ENCODE measurements at places on chromosomes 12 and 14.
A peak's percentile ranks its signal among the peaks of the same experiment; 100 is the strongest.

DNA sequence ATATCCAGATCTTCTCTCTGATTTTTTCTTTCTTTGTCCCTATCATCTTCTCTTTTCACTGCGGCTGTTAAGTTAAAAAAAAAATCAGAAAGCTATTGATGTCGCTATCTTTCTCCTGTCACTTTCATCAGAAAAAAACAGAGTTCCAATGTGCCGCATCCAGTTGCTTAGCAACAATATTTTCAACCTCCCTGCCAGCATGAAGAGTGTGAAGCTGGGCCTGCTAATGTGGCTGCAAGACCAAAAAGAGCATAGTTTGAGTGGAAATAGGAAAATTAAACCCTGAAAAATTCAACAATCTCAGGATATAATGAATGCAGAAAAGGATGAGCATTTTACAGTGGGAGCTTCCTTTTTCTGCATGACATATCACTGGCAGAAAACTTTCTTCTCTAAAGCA is 1025.4 kb upstream of the LRFN5 start:
- no peak for DNase-seq

DNA sequence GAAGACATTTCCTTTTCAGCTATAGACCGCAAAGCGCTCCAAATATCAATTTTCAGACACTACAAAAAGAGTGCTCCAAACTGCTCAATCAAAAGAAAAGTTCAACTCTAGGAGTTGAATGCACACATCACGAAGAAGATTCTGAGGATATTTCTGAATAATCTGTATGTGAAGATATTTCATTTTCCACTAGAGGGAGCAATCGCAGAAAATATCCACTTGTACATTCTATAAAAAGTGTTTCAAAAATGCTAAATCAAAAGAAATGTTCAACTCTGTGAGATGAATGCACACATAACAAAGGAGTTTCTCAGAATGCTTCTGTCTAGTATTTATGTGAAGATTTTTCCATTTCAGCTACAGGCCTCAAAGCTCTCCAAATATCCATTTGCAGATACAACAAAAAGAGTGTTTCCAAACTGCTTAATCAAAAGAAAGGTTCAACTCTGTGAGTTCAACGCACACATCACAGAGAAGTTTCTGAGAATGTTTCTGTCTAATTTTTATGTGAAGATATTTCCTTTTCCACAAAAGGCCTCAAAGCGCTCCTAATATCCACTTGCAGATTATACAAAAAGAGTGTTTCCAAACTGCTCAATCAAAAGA is 643.8 kb upstream of the ALG10B start:
- DNase-seq = no peak

DNA sequence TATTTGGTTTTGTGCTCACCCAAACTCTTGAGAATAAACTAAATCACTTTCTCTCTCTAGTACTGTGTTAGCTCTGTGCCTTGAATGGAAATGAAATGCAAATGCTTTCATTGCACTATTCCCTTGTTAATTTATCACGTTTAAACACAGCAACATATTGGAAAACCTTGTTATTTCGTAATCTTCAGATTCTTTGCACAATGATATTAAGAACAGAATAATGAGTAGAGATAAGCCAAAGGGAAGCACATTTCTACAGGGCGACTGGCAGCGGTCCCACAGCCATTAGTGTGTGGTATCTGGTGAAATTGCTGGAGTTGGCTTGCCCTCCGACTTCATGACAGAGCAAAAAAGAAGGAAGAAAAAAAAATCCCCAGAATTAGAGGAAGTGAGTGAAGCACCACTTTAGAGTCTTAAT is 166.1 kb upstream of the E2F7 start:
- DNase-seq = no peak

- DNase-seq = no peak
These were observed 356 bp downstream of the OR4Q2 start for GRCh38 chr14:20002319-20002718.

GRCh38 chr12:19409376-19409775 is 29.9 kb upstream of the AEBP2 start:
- DNase-seq = no peak

- no peak for DNase-seq
These were observed 510 bp downstream of the EIF2S1 start for GRCh38 chr14:67360470-67361206.

DNA sequence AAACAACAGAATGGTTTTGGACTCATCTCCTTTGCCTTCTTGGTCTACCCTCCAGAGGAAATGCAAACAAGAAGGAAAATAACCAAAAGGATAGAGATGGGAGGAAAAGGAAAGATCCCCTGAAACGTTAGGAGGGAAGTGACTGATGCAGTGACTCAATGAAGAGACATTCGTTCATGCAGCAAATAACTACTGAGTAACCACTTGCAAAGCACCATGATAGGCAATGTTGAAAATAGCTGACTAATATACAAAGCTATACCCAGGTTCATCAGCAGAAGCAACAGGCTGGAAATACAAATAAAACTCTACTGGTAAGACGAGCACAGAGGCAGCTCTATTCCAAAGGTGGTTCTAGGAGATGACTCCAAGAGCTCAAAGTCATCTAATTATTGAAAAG is 41.8 kb downstream of the R3HDM2 start:
- DNase-seq = peak; percentile 41

GRCh38 chr12:15411842-15412241 is 89.5 kb downstream of the PTPRO start:
- no peak for DNase-seq

DNA sequence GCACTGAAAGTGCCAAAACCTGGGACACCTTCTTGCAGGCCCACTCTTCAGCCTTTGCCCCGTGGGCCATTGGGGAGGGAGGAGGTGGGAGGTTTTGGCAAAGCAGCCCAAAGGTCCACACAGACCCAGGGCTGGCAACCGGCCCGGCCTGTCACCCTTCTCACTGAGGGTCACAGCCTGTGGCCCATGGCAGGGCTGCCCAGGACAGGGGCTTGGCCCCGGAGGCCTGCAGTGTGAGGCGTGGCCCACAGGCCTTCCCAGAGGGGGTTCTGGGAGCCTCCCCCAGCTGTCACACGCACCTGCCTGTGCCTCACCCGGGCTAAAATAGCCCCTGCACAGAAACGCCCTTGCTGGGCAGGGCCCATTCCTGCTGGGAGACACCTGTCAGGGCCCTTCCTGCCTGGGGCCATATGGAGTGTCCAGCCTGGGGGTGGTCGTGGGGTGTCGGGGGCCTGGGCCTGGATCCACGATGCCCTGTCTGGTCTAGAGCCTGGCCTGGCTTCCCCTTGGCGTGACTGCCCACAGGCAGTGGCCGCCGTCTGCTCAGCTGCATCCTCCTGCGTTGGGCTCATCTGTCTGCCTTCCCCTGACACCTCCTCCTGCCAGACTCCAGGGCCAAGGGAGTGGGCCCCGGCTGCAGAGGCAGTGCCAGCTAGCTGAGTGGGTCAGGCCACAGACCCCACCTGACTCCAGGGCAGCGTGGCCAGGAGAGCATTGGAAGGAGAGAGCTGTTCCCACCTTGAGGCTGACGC is 19.2 kb downstream of the PACS2 start:
- no peak for DNase-seq

DNA sequence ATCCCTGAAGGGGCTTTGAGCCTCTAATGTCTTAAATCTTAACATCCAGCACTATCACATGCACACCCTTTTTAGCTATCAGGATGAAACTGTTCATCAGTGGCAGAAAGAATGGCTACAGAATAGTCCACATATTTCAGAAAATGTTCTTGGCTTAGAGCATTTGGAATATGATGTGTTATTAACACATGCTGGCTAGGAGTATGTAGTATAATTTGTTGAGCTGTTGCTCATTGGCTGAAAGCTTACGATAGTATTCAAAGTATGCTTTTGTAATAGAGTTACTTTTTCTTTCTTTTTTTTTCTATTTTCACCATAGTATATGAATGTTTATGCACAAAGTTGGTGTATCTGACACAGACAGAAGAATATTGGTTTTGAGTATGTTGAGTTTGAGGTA is 55.1 kb downstream of the MNAT1 start:
- DNase-seq = no peak

GRCh38 chr12:104752016-104752415 is 206.1 kb downstream of the SLC41A2 start:
- DNase-seq = no peak

GRCh38 chr12:49305762-49306510 is 11.0 kb downstream of the PRPH start:
- no peak for DNase-seq

DNA sequence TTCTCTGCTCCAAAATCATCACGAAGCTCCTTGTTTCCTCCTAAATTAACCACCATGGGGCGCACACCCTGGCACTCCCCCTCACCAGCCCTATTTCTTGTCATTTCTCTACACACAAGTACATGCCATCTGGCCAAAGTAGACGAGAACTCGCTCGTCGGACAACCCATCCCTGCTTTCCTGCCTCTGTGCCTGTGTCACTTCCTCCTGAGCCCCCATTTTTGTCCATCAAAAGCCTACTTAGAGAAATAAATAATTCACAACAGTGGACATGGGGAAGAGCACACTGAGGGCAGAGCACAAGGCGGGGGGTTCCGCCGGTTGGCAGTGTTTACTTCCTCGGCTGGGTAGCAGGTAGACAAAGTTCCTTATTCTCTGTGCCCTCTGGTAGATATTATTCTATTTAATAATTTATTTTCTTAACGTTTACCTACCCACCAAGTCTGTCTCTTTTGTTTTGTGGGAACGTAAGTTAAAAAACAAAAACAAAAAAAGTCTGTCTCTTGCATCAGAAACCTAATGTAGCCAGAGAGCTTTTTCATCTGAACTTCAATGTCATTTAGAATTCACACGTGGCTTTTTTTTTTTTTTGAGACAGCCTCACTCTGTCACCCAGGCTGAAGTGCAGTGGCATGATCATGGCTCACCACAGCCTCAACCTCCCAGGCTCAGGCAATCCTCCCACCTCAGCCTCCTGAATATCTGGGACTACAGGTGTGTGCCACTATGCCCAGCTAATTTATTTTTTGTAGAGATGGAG is 6.0 kb downstream of the VPS37B start:
- no peak for DNase-seq

DNA sequence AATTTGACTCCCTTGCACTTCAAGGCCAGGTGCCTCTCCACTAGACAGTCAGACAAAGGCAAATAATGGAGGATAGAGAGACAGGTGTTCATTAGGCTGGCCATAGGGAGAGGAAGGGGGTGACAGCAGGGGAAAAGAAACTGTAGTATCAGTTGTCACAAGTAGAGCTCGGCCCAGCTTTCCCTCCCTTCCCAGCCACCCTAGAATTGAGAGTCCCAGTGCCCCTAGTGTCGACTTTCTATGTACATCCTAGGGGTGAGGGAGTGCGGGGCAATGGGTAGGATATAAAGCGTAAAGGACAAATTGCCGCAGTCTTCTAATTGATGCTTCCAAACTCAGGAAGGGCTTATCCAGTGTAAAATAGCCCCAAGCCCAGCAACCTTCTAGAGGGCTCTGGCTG is 39.0 kb downstream of the BAZ2A start:
- DNase-seq = no peak

DNA sequence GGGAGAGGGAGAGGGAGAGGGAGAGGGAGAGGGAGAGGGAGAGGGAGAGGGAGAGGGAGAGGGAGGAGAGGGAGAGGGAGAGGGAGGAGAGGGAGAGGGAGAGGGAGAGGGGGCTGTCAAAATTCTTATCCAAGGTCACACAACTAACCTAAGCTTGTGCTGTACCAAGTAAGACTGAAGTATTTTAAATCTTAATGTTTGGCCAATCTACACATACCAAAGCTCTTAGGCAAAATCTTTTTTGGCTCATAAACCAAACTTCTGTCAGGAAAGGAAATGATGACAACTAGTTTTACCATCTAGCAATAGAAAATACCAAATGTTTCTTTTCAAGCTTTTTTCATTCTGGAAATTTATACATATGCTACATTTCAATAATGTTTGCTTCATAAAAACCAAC is 33.8 kb downstream of the CCDC38 start:
- DNase-seq = no peak

- no peak for DNase-seq
These were observed 24.5 kb downstream of the SAMD4A start for GRCh38 chr14:54591461-54591860.

DNA sequence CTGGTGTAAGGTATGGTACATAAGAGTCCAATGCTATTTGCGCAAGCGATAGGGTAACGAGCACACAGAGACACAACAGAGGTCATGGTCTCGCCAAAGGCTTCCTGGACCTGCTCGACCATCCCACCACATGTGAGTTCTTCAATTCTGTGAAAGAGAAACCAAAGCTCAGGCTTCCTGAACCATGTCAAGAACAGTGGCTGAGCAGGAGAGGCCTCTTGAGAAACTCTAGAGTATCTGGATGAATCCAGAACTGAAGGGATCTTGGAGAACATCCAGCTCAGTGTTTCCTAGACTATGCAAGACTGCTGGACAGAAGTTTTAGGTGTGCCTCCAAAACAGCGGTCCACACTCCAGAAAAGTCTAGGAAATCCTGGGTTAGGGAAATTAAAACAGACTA is 114.5 kb downstream of the TRAFD1 start:
- no peak for DNase-seq

GRCh38 chr12:70854881-70855568 is 65.5 kb downstream of the PTPRR start:
- DNase-seq = no peak

DNA sequence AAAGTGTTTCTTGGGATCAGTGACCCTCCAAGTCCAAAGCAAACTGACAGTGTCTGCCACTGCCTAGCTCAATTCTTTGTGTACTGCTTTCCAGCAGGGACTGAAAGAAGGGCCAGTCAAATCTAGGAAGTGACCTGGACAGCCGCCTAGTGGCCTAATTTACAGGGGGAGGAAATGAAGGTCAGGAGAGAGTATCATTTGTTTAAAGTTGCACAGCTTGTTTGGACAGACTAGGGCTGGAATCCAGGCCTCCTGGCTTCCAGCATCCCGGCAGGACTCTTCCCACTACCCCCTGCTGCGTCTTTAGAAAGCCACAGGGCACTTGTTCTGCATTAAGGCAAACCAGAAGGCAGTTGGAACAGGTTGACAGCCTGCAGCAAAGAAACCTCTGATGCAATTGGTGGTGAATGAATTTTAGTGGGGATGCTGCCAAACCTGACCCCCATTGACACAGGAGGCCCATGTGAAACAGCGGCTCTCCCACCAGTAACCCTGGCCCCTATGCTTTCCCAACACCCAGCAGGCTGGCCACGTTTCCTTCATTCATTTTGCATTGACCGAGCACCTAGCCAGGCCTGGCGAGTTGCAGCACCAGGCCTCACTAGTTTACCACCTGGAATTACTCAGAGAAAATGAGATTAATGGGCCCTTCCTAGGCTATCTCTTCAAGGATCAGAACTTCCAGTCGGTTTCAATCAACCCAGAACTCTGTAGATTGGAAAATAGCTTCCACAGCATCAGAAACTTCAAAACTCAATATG is 28.2 kb downstream of the GALNT16 start:
- no peak for DNase-seq

GRCh38 chr14:105123064-105123665 is 45.4 kb downstream of the JAG2 start:
- no peak for DNase-seq

GRCh38 chr12:122860854-122861586 is 25.8 kb downstream of the HIP1R start:
- no peak for DNase-seq

DNA sequence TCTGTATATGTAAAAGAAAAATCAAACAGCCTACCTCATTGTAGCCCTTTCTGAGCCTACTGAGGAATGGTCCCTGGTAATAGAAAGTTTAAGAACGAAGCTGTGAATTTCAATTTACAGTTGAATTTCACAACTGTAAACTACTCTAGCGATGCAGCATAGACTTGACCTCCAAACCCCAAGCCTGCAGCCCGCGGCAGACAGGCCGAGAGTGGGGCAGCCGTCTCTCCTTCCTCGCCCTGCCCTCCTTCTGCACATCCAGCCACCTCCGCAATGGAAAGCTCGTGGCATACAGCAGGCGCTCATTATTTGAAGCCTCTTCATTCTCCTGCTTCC is 15.3 kb downstream of the RNASE2 start:
- no peak for DNase-seq
